Activated naive CD4-positive, alpha-beta T cell (primary cell): ENCODE measurements at places on chromosomes 6 and 20.

DNA sequence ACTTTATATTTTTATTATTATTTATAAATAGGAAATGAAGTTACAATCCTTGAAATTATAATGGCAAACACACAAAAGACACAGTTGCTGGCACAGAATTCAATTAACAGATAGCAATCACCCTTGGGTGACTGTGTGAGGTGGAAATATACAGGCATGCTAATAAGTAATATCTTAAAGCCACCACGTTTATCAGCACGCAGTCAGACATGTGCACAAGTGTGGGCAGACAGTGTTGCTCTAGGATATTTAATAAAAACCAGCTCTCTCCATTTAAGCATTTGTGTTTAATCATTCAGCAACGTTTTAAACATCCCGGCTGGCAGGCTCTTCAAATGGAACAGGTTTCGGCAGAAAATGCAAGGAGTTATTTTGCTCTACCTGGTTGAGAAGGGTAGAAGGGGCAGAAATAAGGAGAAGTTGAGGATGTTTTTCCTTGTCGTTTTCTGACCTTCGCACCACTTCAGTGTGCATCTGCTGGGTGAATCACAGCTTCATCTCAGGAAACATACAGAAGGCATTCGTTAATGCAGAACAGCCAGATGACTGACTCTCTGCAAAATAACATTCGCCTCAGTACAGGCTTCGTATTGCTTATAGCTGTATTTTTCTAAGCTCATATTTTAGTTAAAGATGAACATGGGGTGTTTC lies 585.1 kb downstream of the QKI start:
- no peak for DNase-seq

DNA sequence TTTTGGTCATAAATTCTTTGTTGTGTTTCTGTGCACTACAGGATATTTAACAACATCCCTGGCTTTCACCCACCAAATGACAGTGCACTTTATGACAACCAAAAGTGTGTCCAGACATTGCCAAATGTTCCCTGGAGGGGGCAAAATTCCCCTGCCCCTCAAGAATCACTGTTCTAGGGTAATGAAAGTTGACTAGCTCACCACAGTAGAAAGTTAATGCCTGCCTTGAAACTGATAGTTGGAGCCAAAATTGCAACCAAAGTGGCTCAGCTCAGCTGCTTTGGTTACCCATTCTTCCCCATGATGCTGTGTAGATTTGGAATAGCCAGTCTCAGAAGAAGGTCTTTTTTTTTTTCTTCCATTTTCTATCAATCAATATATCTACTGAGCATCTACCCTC lies 150.6 kb downstream of the RALGAPA2 start:
- DNase-seq, result no peak

DNA sequence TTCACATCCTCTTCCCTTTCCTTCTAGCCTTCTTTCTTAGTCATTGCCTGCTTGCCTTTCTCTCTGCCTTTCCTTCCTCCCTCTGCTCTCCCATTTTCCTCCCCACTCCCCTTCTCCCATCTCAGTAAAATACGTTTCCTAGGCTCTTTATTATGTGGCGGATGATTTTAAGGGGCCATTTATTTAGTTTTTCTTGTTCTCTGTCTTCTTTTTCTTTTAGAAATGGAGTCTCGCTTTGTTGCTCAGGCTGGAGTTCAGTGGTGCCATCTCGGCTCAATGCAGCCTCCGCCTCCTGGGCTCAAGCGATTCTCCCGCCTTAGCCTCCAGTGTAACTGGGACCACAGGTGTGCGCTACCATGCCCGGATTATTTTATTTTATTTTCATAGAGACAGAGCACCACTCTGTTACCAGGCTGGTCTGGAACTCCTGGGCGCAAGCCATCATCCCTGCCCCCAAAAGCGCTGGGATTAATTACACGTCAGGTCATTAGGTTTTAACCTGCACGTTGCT lies 1.5 kb downstream of the MTHFD1L start:
- no peak for DNase-seq

DNA sequence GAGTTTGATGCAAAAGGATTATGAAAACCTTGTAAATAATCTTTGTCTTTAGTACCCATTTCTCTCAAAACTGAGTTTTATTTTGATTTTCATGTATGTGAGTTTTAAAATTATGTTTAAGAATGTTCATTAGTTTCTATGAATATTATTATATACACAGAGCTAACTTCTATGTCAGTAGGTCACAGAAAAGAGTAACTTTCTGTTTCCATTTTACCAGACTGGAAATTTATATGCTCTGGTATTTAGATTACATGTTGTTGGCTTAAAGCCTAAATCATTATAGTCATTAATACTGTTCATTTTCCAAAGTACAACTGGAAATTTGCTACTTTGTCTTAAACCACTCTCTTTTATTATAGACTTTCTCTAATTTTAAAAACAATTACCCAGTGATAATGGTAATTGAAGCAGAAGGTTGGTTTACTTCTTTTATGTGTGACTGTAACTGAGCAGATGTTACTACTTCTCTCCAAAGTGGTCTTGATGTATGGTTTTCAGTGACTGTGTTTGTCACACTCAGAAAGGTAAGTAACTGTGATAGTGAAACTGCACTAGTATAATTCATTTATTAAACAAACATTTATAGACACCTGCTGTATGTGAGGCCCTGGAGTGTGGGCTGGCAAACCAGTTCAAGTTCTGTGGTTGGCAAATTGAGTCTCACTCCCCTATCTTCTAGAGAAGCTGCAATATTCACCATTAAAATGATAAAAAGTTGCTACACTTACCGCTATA lies 13.2 kb downstream of the CRYBG1 start:
- no peak for DNase-seq

DNA sequence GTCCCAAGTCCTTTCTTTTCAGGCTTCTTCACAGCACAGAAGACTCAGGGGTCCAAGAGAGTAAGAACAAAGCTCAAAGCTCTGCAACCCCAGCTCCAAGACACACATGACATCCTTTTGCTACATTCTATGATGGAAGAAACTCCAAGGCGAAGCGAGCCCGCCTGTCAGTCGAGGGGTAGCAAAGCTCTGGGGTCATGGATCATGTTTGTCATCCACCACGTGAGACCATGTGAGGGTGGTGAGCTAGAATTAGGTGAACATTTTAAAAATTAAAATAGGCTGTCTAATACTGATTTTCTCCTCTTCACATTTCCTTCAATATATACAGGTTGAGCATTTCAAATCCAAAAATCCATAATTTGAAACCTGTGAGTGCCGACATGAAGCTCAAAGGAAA lies 189.6 kb downstream of the TTLL2 start:
- no peak for DNase-seq

DNA sequence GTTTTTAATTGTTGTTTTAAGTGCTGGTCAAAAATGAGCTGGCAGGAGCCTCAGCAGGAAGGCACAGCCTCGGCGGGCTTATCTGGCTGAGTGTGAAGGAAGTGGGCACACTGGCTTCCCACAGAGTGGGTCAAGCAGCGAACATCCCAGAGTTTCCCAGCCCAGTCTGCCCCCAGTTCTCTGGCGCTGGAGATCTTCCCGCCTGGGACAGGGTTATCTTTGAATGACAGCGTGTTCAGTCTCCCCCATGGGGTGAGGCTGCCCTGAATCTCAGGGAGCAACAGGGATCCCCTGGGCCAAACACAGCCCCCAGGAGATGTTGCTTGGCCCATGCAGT lies 122.2 kb upstream of the PTPN1 start:
- DNase-seq, result no peak

DNA sequence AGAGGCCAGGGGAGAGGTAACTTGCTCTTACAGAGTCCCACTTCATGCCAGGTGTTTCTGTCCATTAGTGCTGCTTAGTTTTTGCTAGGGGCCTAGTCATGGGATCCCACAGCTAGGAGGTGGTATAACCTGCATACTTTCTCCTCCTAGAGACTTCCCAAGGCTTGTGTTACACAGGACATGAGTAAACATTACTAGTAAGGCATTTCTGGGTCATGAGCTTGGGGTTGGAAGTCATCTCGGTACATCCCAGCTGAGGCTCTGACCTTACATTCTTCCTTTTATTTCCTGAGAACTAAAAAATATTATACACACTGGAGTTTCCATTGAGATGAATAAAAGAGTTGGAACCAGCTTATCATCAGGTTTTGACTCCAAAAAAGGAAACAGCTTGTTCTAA lies 20.9 kb upstream of the PNPLA1 start:
- DNase-seq, result no peak

GRCh38 chr20:32163951-32164350 lies 43.6 kb downstream of the PLAGL2 start:
- no peak for DNase-seq

DNA sequence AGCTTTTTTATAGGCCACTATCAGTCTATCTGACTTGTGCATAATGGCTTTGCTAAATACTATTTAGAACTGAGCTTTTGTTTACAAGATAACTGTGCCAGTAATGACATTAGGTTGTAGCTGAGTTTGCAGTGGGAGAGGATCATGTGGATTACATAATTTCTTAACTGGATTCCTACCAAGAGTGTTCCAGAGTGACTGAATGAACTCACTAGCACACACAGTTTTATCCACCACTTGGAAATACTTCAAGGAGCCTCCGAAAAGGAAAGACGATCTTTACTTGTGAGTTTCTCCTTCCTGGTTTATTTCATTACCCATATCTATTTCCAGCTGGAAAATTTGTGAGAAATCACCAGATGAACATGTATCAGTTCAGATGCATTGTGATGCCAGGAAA lies 10.9 kb upstream of the SYNE1 start:
- DNase-seq, result no peak

DNA sequence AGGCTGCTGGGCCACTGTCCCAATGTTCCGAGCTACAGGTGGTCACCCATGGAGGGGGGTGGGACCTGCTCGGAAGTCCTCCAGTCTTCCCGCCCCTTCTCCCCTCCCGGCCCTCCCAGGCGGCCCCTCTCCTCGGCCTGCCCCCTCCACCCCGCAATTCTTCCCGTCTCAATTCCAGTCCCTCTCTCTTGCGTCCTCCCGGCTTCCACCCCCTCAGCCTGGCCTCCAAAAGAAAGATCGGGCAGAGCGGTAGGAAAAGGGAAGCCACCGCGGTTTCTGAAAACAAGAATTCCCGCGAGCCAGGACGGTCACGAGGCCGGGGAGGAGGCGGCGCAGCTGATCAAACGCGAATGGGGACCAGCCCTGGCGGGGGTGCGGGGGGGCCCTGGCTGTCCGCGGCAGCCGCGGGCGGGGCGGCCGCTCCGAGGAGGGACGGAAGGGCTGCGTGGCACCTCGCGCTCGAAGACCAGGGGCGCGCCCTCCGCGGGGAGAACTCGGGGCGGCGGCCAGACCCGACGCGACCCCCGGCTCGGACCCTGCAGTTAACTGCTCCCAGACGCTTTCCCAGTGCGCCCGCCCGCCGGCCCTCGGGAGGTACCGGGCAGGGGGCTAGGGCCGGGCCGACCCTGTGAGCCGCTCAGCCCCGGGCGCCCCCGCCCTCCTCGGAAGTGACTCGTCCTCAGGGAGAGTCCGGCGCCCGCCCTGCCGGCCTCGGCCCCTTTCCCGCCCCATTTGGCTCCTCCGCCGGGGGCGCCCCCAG lies 1.0 kb downstream of the PXDC1 start:
- no peak for DNase-seq

GRCh38 chr20:17423782-17424181 lies 107.4 kb downstream of the BFSP1 start:
- DNase-seq, result no peak

- DNase-seq, result peak; percentile 63
These were observed at the start of gene SLC35A1 for GRCh38 chr6:87472525-87473418. TSS of gene SLC35A1 (plus strand) at chr6:87472974. CDS start at chr6:87473004, 30 bp downstream.

- no peak for DNase-seq
These were observed 19.1 kb upstream of the ADGRB3 start for GRCh38 chr6:68615938-68616337.

GRCh38 chr6:6694368-6694780 lies 105.9 kb downstream of the LY86 start:
- no peak for DNase-seq

DNA sequence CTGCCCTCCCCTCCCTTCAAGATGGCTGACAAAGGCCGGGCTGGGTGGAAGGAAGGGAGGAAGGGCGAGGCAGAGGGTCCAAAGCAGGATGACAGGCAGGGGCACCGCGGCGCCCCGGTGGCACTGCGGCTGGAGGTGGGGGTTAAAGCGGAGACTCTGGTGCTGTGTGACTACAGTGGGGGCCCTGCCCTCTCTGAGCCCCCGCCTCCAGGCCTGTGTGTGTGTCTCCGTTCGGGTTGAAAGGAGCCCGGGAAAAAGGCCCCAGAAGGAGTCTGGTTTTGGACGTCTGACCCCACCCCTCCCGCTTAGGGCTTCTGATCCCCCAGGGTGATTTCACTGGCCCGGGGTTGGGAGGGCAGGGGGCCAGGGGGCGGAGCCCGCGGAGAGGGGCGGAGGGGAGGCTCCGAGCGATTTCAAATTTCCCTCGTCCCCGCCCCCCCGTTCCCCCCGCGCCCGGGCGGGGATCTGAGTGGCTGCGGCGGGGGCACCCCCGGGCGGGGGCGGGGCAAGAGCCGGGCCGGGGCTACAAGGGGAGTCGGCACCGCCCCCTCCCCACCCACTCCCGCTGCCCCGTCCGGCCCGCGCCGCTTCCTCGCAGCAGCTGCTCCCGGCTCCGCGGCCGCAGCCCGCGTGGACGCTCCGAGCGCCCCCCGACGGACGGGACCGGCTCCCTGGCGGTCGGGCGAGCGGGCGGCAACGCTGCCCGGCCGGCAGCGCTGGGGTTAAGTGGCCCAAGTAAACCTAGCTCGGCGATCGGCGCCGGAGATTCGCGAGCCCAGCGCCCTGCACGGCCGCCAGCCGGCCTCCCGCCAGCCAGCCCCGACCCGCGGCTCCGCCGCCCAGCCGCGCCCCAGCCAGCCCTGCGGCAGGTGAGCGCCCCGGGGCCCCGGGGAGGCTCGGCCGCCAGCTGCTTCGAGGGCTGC lies at the start of gene DNMT3B:
Gene DNMT3B, plus strand, starts transcription at position 555 of the 923 bp plus-strand sequence. CDS start 17,939 bp downstream, outside the sequence.
- DNase-seq, result peak; percentile 25

GRCh38 chr20:4165984-4166725 lies 150.8 kb upstream of the RNF24 start:
- DNase-seq, result no peak

- DNase-seq, result no peak
These were observed 4.0 kb upstream of the CAP2 start for GRCh38 chr6:17389274-17389847.

- no peak for DNase-seq
These were observed 6.7 kb downstream of the CLPSL1 start for GRCh38 chr6:35787266-35788218.
